HCT116 (cell line): ENCODE measurements at places on chromosomes 6 and 20. TPM values are rescaled to one million over a fixed set of nuclear protein-coding genes. Genes with fewer than 3 reads are reported as not detected.

- no peak overlapping the region for H3K27ac ChIP-seq
- peak overlapping the region; percentile 8; the same call in 1 of the 2 replicates for H3K4me3 ChIP-seq
- H3K27me3 ChIP-seq, result no peaks in the 10 kb centered on the region
Measured at GRCh38 chr6:47655719-47656595, 42.4 kb upstream of the ADGRF4 start.

DNA sequence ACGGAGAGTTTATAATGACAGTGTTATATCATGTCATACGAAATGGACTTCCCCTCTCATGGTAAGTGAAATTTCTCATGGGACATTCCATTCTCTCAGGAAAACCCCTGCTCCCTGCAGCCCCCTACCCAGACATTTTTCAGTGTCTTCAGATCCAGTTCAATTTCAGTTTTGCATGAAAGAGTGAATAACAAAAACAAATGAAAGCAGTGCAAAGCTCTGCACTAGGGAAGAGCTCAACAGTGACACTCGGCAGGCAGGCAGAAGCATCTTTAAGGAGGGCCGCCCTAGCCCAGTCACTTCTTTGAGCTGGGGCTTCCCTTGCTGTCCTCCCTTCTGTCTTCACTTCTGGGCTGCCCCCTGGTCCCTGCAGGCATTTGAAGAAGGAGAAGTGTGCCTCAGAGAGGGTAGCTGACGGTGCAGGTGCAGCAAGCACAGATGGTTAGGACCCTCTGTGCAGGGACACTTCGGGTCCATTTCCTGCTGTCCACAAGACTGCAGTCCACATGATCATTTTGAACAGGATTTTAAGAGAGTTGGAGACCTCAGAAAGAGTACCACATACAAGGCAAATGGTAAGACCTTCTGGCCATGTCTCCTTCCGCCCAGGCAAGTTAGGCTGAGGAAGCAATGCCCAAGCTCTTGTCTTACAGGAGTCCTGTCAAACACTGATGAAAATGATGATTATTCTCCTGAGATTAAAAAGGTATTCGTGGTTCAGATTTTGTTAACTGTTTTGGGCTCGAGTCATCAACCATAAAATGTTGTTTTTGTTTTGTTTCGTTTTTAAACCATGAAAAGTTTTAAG lies 5.4 kb upstream of the DUSP22 start:
- peaks cover 26% of the 10 kb centered on the region; the same call in 1 of the 2 replicates for H3K27me3 ChIP-seq
- H3K4me1 ChIP-seq, result peaks cover 4% of the 10 kb centered on the region; the same call in 1 of the 2 replicates
- H3K36me3 ChIP-seq, result no peaks in the 10 kb centered on the region

GRCh38 chr6:16179970-16180431 lies 51.1 kb downstream of the MYLIP start:
- H3K36me3 ChIP-seq, result no peaks in the 10 kb centered on the region
- H3K4me1 ChIP-seq, result no peaks in the 10 kb centered on the region
- H3K27ac ChIP-seq, result no peak overlapping the region
- H3K27me3 ChIP-seq, result no peaks in the 10 kb centered on the region
- no peak overlapping the region for H3K4me3 ChIP-seq

GRCh38 chr6:138004430-138005287 lies 102.6 kb downstream of the PERP start:
- H3K36me3 ChIP-seq, result no peaks in the 10 kb centered on the region
- H3K27me3 ChIP-seq, result no peaks in the 10 kb centered on the region
- H3K4me1 ChIP-seq, result no peaks in the 10 kb centered on the region; the same call in 1 of the 2 replicates
- H3K4me3 ChIP-seq, result no peak overlapping the region
- DNase-seq, result peak; percentile 32

DNA sequence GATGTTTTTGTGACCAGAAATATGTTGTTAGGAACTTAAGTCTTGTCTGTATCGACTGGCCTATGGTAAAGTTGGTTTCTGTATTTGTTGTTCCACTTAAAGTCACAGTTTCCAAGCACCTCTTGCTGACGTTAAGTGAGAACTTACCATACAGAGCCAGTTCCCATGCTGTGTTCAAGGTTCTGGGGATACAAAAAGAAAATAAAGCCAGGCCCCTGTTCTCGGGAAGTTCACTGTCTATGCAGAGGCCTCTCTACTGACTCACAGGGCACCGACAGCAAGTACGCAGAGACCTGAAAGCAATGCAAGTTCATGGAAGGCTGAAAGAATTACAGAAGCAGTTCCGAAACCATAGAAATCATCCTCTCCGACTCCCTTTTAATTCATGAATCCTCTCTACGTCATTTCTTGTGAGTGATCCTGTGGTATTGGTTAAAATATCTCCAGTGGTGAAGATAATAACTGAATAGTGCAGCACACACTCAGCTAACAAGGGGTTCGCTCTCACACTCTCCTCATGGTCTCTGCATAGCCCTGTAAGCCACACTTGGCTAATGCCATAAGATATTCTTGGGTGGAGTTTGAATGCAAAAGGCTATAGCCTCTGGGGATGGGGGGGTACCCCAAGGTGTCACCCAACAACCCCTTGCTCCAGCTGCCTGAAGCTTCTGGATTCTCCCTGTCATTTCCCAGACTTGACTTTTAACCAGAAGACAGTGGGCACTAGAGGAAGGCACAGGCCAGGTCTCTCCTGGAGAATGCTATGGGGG lies 91.2 kb upstream of the EXOC2 start:
- no peaks in the 10 kb centered on the region for H3K36me3 ChIP-seq
- H3K4me1 ChIP-seq, result no peaks in the 10 kb centered on the region
- no peak overlapping the region for H3K4me3 ChIP-seq
- no peak overlapping the region for H3K27ac ChIP-seq

- H3K36me3 ChIP-seq, result no peaks in the 10 kb centered on the region
- peaks cover 30% of the 10 kb centered on the region for H3K4me1 ChIP-seq
- no peak overlapping the region for H3K4me3 ChIP-seq
Measured at GRCh38 chr6:170023620-170024521, 267.0 kb downstream of the DLL1 start.

GRCh38 chr6:90541221-90541620 lies 45.7 kb downstream of the MAP3K7 start:
- no peak for DNase-seq
- H3K36me3 ChIP-seq, result peaks cover 15% of the 10 kb centered on the region
- no peaks in the 10 kb centered on the region for H3K4me1 ChIP-seq

DNA sequence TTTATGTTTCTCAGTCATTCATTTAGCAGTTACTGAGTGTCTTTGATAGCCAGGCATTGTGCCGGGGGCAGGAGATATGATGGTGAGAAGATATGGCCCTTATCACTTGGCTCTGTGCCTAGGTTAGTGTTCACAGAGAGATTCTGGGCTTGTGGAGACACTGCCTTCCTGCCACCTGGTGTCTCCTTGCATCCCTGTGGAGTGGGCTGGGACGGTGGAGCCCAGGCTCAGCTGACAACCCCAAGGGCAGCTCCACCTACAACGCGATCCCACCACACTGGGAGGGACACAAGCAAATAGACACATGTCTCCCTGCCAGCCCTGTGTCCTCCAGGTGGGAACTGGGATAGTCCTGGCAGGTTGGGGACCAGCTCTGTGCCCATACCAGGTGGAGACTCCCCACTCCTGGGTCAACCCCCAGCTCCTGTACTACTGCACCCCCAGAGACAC lies 30.3 kb upstream of the VEGFA start:
- H3K4me1 ChIP-seq, result no peaks in the 10 kb centered on the region; the same call in 1 of the 2 replicates
- no peaks in the 10 kb centered on the region for H3K36me3 ChIP-seq
- no peak overlapping the region for H3K4me3 ChIP-seq
- DNase-seq, result no peak
- H3K27ac ChIP-seq, result no peak overlapping the region
- H3K27me3 ChIP-seq, result no peaks in the 10 kb centered on the region

- no peak for DNase-seq
- no peaks in the 10 kb centered on the region for H3K27me3 ChIP-seq
- H3K27ac ChIP-seq, result no peak overlapping the region
Measured at GRCh38 chr20:25579081-25579770, 6.1 kb downstream of the NINL start.

DNA sequence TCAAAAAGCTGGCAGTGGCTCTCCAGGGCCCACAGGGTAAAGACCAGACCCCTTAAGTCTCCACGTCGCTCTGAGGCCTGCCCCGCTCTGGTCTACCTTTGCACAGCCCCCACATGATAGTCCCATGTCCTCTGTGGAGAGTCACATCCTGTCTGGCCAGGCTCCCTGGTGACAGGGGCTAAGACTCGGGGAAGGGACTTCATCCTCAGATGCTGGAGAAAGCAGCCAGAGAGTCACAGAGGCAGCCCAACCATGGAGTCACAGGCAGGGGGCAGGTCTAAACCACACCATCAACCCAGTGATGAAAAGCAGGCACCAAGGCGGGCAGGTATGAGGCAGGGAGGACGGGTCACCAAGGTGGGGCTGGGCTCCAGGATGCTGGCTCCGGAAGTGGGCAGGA lies 62.2 kb downstream of the SLC22A23 start:
- H3K27me3 ChIP-seq, result no peaks in the 10 kb centered on the region
- no peaks in the 10 kb centered on the region for H3K36me3 ChIP-seq
- H3K4me3 ChIP-seq, result no peak overlapping the region
- DNase-seq, result no peak

GRCh38 chr6:56716229-56716628 lies 73.5 kb upstream of the DST start:
- no peak for DNase-seq
- no peak overlapping the region for H3K4me3 ChIP-seq
- peaks cover 72% of the 10 kb centered on the region for H3K4me1 ChIP-seq
- H3K27ac ChIP-seq, result peak overlapping the region; percentile 99

- H3K4me3 ChIP-seq, result no peak overlapping the region
- no peak for DNase-seq
- H3K27me3 ChIP-seq, result no peaks in the 10 kb centered on the region
- H3K27ac ChIP-seq, result no peak overlapping the region
Measured at GRCh38 chr6:127878115-127878514, 22.7 kb downstream of the THEMIS start.

GRCh38 chr6:143773506-143774150 lies 69.5 kb upstream of the LTV1 start:
- no peak overlapping the region for H3K27ac ChIP-seq
- H3K4me3 ChIP-seq, result no peak overlapping the region
- H3K36me3 ChIP-seq, result no peaks in the 10 kb centered on the region
- no peak for DNase-seq
- H3K4me1 ChIP-seq, result no peaks in the 10 kb centered on the region

GRCh38 chr6:1635305-1636010 lies 25.7 kb downstream of the FOXC1 start:
- no peak overlapping the region for H3K27ac ChIP-seq
- no peaks in the 10 kb centered on the region for H3K27me3 ChIP-seq
- no peak for DNase-seq
- no peak overlapping the region for H3K4me3 ChIP-seq
- peaks cover 27% of the 10 kb centered on the region for H3K4me1 ChIP-seq

GRCh38 chr6:90559931-90560330 lies 26.9 kb downstream of the MAP3K7 start:
- H3K27me3 ChIP-seq, result no peaks in the 10 kb centered on the region
- peaks cover 26% of the 10 kb centered on the region for H3K36me3 ChIP-seq
- no peak for DNase-seq

DNA sequence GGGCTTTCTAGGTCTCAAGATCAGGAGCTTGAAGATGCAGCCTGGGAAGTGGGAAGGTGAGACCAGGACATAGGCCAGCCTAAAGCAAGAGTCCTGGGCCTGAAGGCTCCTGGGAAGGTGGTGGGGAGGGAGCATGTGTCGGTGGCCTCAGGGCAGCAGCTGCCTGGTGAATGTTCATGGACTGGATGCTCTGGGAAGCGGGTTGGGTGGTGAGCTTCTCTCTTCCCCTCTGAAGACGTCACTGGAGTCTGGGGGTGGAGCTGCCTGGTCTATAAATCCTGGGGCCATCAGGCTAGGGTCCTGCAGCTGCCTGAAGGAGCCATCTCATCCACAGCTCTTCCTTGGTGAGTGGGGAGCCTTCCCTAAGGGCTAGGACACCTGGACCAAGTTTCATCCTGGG lies at the start of gene GNRH2:
GNRH2 (plus strand) TSS at position 301 of the 400 bp plus-strand sequence. CDS start 793 bp downstream, outside the sequence.
- DNase-seq, result no peak
- H3K36me3 ChIP-seq, result peaks cover 3% of the 10 kb centered on the region; the same call in 1 of the 2 replicates
- H3K27me3 ChIP-seq, result no peaks in the 10 kb centered on the region
- no peak within 1 kb of the TSS for H3K4me3 ChIP-seq

- no peak overlapping the region for H3K4me3 ChIP-seq
- H3K27ac ChIP-seq, result no peak overlapping the region
- H3K36me3 ChIP-seq, result peaks cover 11% of the 10 kb centered on the region
- peaks cover 26% of the 10 kb centered on the region for H3K4me1 ChIP-seq
Measured at GRCh38 chr20:34528921-34529297, 12.7 kb downstream of the DYNLRB1 start.

DNA sequence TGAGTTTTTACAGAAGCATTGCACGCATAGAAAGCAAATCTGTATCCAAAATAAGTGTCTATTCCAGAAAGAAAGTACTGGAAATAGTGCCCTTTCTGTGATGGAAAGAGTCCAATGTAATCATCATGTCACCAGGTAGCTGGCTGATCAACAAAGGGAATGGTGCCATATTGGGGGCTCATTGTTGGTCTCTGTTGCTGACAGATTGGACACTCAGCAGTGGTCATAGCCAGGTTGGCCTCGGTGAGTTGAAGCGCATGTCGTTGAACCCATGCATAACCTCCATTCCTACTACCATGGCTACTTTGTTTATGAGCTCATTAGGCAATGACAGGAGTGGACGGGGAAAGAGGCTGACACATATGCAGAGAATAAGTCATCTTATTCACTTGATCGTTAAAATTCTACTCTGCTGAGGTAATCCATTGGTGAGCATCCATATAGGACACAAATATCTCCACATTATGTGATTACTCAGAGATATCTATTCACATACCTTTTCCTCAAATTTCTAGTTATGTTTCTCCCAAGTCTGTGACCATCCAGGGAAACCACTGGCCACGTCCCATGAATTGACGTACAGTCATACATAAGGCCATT lies 560.5 kb downstream of the HAO1 start:
- H3K4me3 ChIP-seq, result no peak overlapping the region
- no peaks in the 10 kb centered on the region for H3K36me3 ChIP-seq
- H3K27ac ChIP-seq, result no peak overlapping the region
- DNase-seq, result no peak

GRCh38 chr6:88013554-88013953 lies 34.1 kb upstream of the SPACA1 start:
- H3K27me3 ChIP-seq, result peaks cover 8% of the 10 kb centered on the region; the same call in 1 of the 2 replicates
- H3K4me1 ChIP-seq, result no peaks in the 10 kb centered on the region
- H3K27ac ChIP-seq, result no peak overlapping the region
- H3K36me3 ChIP-seq, result no peaks in the 10 kb centered on the region

GRCh38 chr20:54335299-54335698 lies 127.4 kb downstream of the PFDN4 start:
- H3K36me3 ChIP-seq, result no peaks in the 10 kb centered on the region
- DNase-seq, result no peak
- no peak overlapping the region for H3K4me3 ChIP-seq
- no peaks in the 10 kb centered on the region; the same call in 1 of the 2 replicates for H3K27me3 ChIP-seq

CGAS gene
- 0.27 TPM for total RNA-seq

GABRR2 gene
- 0.57 TPM for total RNA-seq

ZNF341 gene
- 4.9 TPM for total RNA-seq

PLTP gene
- 4.7 TPM for total RNA-seq

PLEKHG1 gene
- total RNA-seq, result 10.4 TPM

SLC32A1 gene
- total RNA-seq, result not detected

ANKRD66 gene
- not detected for total RNA-seq

EBF4 gene
- 11.4 TPM for total RNA-seq

NKX2-4 gene
- not detected for total RNA-seq
